ENCODE measurements at places on chromosomes 5 and 9.

- no peak for DNase-seq
These were observed 180.5 kb upstream of the CLINT1 start for GRCh38 chr5:158039441-158039840.

GRCh38 chr5:39073767-39074016, 507 bp downstream of the RICTOR start:
- no peak for DNase-seq

DNA sequence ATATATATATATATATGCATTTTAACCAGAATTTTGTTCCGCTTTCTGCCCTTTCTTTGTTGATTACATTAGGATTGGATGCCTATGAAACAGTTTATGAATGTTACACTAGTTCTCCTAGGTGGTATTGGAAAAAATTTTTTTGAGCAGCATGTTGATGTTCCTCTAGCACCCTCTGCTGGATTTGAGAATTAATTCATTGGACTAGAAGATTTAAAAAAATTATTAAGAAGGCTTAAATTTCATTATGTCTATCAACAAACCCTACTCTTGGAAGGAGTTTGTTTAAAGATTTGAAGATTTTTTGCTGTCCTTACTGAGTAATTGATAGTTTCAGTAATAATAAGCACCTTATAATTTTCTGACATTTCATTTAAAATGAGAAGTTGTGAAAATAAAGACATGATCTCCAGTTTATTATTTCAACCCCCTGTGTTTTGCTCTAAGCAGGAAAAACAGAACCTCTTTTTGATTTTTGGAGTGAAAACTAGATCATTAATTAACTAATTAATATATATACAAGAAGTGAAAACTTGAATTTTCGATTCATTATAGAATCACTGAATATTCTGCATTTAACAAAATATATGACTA, 89.6 kb downstream of the CCDC171 start:
- no peak for DNase-seq

- no peak for DNase-seq
These were observed 46.2 kb downstream of the PAX5 start for GRCh38 chr9:36987891-36988290.

DNA sequence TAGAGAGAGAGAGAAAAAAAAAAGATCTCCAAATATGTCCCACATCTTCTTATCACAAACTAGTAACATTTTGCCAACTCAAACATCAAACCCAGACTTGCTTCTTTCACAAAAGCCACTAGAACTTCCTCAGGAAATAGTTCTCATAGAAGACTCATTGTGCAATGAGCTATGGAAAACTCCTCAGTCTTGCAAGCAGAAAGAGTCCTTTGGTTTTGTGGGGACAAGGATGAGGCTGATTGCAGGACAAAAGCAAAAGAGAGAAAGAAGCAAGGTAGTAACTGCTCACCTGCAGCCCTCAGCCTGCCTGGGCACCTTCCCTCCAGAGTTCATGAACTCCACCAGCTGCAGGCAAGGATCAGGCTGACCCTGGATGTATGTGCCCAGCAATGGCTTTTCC, 399.0 kb downstream of the IRX1 start:
- no peak for DNase-seq

GRCh38 chr9:109914280-109915027, 134.5 kb downstream of the PALM2AKAP2 start:
- DNase-seq, result no peak

DNA sequence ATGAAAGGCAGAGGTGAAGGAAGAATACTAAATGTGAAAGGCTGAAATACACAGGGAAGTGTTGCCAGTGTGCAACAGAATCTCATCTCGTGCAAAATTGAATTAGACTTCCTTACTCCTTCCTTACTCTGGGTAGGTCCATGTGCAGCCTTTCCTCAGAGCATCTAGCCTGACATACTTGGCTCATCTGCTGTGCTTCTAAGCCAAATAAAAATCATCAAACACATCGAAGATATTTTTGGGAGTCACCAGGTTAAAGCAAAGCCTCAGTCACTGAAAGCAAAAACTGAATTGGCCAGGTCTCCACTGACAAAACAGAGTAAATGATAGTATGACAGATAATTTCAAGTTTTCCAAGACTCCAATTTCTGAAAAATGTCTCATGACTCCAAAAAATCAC, 19.3 kb downstream of the STARD4 start:
- DNase-seq, result no peak

- DNase-seq, result no peak
These were observed 431.2 kb downstream of the CSNK1G3 start for GRCh38 chr5:123943151-123943550.

DNA sequence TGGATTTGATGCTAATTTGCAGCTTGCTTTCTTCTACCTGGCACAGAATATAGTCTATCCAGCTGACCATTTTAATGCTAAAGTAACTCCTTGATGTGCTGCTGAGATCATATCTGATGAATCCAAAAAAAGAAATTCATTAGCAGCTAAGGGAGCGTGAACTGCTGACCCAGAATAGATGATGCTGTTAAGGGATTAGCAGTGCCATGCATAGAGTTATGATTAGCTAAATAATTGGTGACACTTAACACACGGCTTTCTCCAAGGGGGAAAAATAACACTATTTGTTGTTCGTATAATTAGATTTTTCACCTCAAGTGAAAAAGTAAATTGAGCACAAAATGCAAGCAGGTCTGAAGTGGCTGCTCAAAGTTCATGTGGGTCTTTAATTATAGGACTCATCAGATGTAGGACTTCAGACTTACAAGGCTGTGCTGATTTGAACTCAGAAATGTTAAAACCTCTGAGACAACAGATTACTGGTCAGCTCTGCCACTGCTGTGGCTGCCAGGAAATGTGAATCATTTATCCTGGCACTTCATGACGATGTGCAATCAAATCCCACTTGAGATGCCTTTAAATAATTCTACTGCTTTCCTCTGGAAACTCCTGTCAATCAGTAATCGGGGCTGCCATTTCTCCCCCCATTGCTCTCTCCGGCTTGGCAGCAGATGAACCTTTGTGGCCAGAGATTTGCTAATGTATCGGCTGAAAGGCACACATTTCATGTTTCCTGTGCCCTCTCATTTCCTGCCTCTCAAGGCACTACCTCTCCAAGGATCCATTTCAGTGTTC, 291.6 kb upstream of the C9orf72 start:
- DNase-seq, result no peak

DNA sequence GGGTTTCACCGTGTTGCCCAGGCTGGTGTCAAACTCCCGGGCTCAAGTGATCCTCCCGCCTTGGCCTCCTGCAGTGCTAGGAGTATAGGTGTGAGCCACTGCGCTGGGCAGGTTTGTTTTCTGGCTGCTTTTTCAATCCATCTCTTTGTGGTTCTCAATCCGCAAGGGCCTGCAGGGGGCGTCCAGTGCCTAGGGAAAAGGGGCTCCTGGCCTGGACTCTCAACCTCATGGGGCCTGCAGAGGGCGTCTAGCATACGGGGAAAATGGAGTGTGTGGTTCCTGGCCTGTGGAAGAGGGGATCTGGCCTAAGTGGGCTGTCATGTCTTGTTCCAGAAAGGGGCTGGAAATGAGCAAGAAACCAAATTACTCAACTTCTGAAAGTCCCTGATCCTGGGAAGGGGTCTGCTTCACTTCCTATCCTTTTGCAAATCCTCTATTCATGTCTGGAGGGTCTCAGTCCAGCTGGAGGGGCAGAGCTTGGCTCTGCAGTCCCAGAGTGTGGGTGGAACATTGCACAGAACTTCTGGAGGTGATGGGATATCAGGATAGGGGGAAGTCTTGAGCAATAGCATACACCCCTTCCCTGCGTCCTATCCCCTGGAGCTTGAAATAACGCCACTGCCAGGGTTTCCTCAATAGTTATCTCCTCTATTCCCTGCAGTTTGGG, 12.7 kb upstream of the CCL27 start:
- peak; percentile 19 for DNase-seq

GRCh38 chr9:94526271-94526670, 28.6 kb upstream of the PCAT7 start:
- no peak for DNase-seq

DNA sequence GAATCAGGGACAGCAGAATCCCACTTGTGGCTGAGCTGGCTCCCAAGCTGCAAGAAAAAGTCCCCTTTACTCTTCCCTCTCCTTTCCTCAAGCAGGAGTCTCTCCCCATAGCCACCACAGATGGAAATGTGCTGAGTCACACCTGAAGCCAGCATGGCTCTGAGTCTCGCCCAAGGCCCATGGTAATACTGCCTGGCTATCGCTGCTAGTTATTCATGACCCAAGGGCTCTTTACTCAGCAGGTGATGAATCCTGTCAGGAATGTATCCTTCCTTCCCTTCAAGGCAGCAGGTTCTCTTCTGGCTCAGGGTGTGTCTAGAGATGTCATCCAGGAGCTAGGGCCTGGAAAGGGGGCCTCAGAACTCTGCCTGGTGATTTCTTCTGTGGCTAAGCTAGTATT, 403.3 kb upstream of the PTPRD start:
- no peak for DNase-seq

- no peak for DNase-seq
These were observed 4.3 kb downstream of the SMIM33 start for GRCh38 chr5:139474890-139475791.

DNA sequence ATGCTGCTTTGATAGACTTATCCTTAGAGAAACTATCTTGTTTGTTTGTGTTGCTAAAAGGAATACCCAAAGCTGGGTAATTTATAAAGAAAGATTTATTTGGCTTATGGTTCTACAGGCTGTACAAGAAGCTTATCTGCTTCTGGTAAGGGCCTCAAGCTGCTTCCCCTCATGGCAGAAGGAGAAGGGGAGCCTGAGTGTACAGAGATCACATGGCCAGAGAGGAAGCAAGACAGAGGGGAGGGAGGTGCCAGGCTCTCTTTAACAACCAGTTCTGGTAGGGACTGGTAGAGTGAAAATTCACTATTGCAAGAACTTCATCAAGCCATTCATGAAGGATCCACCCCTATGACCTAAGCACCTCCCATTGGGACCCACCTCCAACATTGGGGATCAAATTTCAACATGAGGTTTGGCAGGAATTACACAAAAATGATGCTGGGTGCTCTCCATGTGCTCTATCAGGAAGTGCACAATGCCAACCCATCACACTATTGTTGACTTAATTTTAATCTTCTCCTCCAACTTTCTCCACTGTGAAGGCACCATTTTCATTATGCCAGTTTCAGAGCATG, 115.1 kb upstream of the SHB start:
- DNase-seq, result no peak

GRCh38 chr9:32344551-32345182, 39.8 kb upstream of the ACO1 start:
- DNase-seq, result no peak

- no peak for DNase-seq
These were observed 6.0 kb upstream of the PIP5K1B start for GRCh38 chr9:68698943-68699509.

GRCh38 chr5:91850031-91850430, 466.9 kb upstream of the ARRDC3 start:
- DNase-seq, result no peak

DNA sequence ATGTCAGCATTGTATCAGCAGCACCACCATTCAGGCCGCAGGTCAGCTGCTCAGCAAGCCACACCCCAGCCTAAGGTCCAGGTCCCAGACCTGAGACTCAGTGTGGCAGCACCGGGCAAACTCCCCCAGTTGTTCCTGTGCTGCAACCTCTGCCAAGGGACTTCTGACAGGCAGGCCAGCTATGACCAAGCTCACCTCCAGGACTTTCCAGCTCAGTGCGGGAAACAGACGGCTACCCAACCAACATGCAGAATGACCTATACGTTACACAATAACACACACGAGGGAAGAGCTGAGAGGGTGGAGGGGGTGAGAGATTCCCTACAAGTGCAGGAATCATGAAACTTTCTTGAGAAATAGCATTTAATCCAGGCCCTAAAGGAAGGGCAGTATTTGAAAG, 143.7 kb downstream of the FSTL4 start:
- DNase-seq, result no peak

DNA sequence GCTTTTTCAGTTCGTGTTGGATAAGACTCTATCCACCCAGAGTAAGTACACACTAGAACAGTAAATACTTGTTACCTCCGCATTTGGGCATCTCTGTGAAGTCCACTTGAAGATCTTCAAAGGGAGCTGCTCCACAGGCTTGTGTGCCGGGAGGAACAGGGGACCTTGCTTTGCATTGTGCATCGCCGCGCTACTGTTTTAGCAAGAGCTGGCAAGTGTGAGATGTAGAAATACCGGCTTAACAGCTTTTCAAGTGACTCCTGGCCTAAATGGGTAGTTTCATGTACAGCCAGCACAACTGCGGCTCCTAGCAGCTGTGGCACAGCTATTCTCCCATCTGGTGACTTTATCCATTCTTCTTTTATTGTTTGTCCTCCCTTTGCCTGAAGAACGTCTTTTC, 8.4 kb upstream of the ZNF354C start:
- no peak for DNase-seq

DNA sequence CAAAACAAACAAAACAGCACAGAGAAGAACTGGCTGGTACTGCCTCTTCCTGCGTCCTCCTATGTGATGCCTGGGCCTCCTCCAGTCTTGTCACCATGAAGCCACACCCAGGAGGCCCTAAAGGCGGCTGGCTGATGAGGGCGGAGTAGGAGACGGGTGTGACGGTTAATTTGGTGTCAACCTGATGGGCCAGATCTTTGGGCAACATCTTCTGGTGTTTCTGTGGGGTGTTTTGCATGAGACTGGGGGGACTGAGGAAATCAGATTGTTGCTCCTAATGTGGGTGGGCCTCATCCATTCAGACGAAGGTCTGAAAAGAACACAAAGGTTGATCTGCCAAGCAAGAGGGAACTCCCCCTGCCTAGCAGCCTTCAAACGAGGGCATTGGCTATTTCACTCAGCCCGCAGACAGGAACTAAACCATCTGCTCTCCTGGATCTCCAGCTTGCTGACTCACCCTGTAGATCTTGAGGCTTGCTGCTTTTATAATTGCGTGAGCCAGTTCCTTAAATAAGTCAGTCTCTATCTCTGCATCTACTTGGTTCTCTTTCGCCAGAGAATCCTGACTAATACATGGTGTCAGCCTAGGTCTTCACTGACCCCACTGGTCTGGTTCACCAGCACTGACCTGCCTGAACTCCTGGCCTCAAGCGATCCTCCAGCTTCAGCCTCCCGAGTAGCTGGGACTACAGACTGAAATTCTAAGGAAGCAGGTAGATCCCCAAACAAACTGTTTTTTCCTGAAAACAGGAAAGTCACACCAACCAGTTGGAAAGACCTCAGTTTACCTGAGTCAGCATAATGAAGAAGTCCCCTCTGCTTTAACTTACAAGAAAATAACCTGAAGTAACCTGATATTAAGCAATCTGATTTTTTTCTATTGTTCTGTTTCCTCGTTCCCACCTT, 12.8 kb upstream of the ZFP62 start:
- no peak for DNase-seq

GRCh38 chr9:116049456-116049855, 104.1 kb upstream of the PAPPA start:
- no peak for DNase-seq
